Fibroblast of lung (primary cell): ENCODE measurements at places on chromosomes 1 and 21.

GRCh38 chr1:83769594-83770318 is 229.2 kb downstream of the TTLL7 start:
- H3K4me1 ChIP-seq = no peaks in the 10 kb centered on the region
- H3K27me3 ChIP-seq = no peaks in the 10 kb centered on the region
- H3K4me3 ChIP-seq = no peak overlapping the region
- H3K36me3 ChIP-seq = no peaks in the 10 kb centered on the region
- DNase-seq = no peak

DNA sequence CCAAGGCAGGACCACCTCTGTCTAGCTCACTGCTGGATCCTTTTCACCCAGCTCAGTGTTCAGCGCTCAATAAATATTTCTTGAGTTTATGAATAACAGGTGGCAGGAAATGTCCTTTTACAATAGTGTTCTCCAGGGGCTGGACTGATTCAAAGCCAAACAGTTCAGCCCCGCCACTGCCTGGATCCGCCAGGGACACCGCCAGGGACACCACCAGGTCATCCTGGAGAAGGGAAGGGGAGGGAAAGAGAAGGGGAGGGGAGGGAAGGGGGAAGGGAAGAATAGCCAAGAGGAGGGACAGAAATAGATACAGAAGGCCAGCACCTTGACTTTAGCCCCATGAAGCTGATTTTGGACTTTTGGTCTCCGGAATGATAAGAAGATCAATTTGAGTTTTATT is 255.6 kb downstream of the GRIK3 start:
- no peak overlapping the region for H3K27ac ChIP-seq
- no peak for DNase-seq
- H3K4me1 ChIP-seq = no peaks in the 10 kb centered on the region

DNA sequence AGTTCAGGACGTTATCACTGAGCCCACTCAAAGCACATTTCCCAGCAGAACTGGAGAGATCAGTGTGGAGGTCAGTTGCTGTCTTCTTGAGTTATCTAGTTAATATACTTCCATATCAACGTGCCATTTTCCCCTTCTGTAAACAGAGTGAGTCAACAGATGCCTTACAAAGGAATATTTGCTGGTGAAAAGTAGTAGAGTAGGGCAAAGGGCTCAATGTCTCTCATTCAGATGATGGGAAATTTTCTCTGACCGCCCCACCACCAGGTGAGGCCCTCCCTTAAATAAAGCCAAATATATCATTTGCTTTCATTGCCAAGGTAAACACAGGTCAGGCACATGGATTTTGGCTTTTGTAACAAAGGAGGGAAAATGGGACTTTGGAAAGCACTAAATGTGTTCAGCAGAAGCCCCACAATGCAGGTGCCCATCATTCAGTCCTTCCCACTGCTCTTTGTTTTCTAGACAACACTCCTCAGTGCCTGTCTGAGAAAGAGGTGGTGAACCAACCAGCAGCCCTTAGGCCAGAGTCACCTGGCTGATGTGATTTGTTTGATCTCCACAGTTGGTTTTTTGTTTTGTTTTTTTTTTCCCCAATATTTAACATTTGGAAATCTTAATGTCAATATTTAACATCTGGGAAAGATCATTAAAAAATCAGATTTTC is 40.5 kb upstream of the SAMD13 start:
- no peak for DNase-seq
- no peak overlapping the region for H3K27ac ChIP-seq
- no peaks in the 10 kb centered on the region for H3K4me1 ChIP-seq
- H3K36me3 ChIP-seq = no peaks in the 10 kb centered on the region

- no peaks in the 10 kb centered on the region for H3K4me1 ChIP-seq
- peak; percentile 59 for DNase-seq
- H3K27ac ChIP-seq = no peak overlapping the region
- H3K36me3 ChIP-seq = no peaks in the 10 kb centered on the region
- no peak overlapping the region for H3K4me3 ChIP-seq
Measured at GRCh38 chr1:220363196-220363837, 91.1 kb upstream of the RAB3GAP2 start.

DNA sequence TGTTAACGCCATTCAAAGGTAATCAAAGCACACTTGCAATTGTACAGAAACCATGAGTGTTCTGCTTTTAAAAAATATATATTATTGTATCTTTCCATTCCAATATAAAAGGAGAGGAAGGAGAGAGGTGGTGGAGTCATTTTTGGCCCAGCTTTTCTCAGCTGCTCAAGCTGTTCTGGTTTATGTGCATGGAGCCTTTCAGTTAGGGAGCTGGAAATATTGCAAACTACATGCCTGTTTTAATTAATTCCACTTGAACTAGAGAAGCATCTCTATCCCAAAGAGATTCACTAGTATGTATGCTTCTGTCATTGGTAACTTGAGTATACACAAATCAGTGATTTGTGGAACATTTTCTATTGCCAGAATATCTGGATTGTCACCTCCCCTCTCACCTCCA is 28.5 kb upstream of the C1orf105 start:
- H3K36me3 ChIP-seq = no peaks in the 10 kb centered on the region
- no peaks in the 10 kb centered on the region for H3K4me1 ChIP-seq
- H3K4me3 ChIP-seq = no peak overlapping the region
- no peaks in the 10 kb centered on the region for H3K27me3 ChIP-seq
